ENCODE measurements at places on chromosomes 16 and 17.

- no peak for DNase-seq
Observed at GRCh38 chr17:48002916-48003416, 32.1 kb downstream of the CDK5RAP3 start.

DNA sequence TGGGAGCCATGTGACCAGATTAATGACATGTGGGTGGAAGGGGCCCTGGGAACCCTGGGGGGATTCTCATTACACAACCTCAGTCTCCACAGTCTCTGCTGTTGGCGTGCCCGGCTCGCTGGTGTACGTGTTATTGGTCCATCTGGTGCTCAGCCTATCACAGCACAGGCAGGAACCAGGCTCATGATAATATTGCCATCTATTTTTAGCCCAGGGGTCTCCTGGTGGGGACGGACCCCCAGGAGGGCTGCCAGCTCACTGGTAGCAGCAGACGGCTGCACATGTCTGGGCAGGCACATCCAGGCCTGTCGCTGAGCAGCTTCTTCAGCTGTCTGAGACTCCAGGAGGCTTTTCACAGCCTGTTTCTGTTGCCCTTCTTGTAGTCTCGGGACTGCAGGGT, 123.8 kb downstream of the RAB11FIP4 start:
- no peak for DNase-seq

DNA sequence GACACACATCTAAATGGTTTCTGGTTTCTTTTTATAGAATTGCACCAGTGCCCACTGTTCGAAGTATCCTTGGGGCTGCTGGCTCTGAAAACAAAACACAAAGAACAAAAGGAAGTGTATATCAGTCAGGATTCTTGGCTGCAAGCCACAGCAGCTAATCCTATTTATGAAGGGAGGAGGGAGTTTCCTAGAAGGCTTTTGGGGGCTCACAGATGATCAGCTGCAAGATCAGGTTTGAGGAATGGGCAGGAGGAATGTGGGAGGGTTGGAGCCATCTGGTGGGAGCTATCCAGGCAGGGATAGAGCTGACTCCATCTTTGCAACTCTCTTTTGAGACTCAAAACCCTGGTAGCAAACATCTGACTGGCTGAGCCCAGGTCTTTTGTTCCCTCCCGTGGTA, 118.3 kb upstream of the EEF2KMT start:
- no peak for DNase-seq

GRCh38 chr16:64398793-64399192, 723.1 kb downstream of the CDH11 start:
- DNase-seq = no peak

- no peak for DNase-seq
Observed at GRCh38 chr16:29736112-29736511, 9.7 kb downstream of the C16orf54 start.

DNA sequence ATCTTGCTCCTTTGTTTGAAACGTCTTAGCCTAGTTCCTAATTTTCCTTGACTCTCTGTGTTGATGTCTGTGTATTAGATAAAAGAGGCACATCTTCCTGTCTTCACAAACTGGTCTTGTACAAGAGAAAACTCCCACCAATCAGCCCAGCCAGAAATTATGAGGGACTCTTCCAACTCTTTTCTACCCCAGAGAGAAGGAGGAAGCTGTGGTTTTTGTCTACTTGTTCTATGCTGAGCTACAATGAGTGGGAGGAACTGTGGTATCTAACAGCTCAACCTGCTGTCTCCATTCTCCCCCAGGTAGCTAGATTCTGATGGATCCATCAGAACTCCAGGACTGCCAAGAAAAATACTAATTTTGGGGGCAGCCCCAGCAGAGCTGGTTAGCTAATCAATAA, 392.5 kb downstream of the HS3ST3B1 start:
- DNase-seq = no peak

GRCh38 chr17:29292071-29292991, 1.6 kb downstream of the NUFIP2 start:
- peak; percentile 50 for DNase-seq

DNA sequence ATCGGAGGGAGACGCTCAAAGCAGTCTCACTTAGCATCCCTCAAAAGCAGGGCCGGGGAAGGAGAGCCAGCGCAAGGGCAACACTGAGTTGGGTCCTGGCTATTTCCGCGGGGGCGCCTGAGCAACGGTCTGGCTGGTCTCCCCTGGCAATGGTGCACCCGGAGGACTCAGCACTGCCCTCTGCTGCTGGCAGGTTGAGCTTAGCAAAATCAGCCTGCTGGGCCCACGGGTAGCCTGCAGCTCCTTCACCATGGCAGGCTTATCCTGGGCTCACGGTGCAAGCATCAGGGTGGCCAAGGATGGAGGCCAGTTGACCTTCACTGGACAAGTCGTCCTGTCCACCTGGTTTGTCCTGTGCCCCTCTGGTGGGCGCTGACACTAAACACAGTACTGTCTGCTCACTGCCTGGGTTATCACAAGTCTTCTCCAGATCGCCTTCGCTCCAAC, 14.4 kb upstream of the ALDH3A1 start:
- peak; percentile 59 for DNase-seq

- DNase-seq = no peak
Observed at GRCh38 chr17:34725008-34725407, 145.6 kb downstream of the TMEM132E start.

- no peak for DNase-seq
Observed at GRCh38 chr17:57682701-57683100, 62.4 kb downstream of the CCDC182 start.

DNA sequence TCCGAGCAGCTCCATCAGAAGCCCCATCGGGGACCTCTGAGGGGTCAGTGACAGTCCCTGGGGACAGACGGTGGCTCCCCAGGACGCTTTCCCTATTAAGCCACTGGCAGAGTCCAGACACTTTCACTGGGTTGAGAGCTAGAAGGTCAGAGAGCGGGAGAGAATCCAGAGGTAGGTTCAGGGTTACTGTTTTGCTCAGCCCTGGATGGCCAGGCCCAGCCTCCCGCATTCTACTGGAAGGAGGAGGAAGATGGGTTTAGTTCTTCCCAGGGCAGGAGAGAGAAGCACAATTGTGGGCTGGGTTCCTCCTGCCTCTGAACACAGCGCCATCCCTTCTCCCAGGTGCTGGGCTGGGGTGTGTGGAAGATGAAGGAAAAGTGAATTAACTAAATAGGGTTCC, 452.8 kb downstream of the SLC39A11 start:
- DNase-seq = no peak

- no peak for DNase-seq
Observed at GRCh38 chr16:48535831-48536613, 74.0 kb downstream of the N4BP1 start.

- no peak for DNase-seq
Observed at GRCh38 chr17:32019228-32019627, 12.0 kb downstream of the LRRC37B start.
